ENCODE measurements at places on chromosomes 11 and 22.

GRCh38 chr11:8229299-8230177, 34.1 kb downstream of the LMO1 start:
- DNase-seq: no peak

GRCh38 chr11:66651016-66651415, 12.5 kb downstream of the RBM4 start:
- DNase-seq: no peak

GRCh38 chr11:122663056-122663740, 7.7 kb downstream of the UBASH3B start:
- DNase-seq: no peak

GRCh38 chr11:123630126-123630608, 24.3 kb downstream of the SCN3B start:
- DNase-seq: no peak

DNA sequence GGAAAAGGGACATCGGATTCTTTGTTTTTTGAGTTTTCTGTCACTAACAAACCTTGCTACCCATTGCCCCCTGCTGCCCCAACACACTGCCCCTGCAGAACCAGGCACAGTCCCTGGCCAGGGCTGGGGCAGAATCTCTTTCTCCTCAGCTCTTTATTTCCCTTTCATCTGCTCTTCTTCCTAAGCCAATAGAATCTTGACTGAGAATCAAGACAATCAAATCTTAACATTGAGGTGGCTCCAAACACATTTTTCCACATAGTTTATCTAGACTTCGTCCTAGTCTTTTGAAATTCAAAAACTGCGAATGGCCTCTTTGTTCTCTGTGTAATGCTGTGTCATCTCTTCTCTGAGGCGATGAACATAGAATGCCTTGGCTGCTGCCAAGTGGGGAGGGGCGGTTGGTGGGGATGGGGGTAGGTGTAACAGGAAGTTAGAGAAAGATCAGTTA, 16.1 kb upstream of the NTM start:
- DNase-seq: no peak

DNA sequence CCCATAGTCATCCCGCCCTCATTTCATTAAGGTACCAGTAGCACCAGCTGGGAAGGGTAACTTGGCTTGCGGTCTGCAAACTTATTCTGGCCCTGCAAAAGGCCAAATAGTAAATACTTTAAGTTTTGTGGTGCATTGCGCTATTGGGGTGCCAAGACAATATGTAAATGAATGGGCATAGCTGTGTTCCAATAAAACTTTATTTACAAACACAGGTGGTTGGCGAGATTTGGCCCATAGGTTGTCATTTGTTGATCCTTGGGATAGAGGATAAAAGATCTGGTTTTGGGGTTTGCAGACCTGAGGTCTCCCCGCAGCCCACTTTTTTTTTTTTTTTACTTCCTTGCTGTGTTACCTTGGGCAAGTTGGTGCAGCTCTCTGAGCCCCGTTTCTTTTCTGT, 127.4 kb downstream of the MIAT start:
- DNase-seq: no peak

DNA sequence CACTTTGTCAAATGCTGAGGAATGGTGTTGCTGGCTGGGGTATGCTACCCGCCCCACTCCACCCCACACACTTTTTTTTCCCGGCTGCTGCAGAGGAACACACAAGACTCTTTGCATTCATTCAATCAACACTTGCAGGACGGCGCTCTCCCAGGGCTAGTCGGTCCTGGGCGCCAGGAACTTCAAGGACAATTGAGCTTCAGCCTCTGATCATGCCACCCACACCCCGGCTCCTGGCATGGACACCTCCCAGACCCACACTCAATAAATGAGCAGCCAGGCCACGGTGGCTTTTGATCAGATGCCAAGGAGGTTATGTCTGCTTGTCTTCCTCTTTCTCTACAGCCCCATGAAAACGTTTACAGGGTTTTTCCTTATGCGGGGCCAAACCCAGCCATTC, 19.8 kb downstream of the TPST2 start:
- DNase-seq: peak; percentile 37

DNA sequence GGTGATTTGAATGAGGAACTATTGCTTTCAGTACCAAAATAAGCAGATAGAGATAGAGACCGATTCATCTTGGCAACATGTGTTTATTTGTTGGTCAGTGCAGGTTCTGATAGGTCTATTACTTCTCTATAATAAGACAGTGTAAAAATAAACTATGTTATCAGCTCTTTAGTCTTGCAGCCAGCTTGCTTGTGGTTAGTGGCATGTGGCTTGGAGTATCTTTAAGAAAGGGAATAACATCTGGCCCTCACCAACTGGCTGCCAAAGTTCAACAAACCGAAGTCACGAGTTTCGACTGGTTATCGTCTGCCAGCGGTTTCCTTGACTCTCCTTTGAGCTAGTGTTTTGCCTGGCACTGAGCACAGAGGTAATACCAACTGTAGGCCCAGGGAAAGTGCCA, 71.8 kb downstream of the CTTN start:
- peak; percentile 41 for DNase-seq

- no peak for DNase-seq
These were observed 18.4 kb downstream of the STIM1 start for GRCh38 chr11:3873712-3874349.

DNA sequence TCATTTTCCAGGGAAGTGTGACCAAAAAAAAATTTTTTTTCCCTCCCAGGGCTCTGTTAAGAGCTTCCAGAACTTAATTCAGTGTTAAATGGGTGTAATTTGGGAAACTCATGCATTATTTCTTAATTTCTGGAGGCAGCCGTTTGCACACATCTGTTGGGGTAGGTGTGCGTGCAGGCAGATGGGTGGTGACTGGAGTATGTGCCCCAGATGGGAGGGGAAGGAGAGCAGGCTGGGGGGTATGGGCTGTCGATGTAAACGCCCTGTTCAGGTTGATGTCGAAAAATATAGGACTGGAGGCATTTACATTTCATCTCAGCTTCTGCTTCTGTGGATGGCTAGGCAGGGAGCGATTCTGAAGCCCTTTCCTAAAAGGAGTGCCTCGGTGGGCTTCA, 13.7 kb upstream of the SHISAL1 start:
- DNase-seq: no peak

DNA sequence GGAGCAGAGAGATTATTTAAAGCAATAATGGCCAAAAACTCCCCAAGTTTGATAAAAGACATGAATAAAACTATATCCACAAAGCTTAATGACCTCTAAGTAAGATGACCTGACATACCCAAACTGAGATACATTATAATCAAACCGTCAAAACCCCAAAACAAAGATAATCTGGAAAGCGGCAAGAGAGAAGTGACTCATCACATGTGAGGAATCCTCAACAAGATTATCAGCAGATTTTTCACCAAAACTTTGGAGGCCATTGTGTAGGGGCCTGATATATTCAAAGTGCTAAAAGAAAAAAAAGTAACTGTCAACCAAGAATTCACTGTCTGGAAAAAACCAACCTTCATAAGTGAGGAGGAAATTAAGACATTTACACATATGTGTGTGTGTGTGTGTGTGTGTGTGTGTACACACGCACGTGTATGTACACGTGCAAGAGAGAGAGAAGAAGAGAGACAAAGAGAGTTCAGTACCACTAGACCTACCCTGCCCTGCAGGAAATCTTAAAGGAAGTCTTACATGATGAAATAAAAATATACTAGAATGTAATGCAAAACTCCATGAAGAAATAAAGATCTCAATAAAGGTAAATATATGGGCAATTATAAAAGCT, 752.4 kb downstream of the NELL1 start:
- no peak for DNase-seq

DNA sequence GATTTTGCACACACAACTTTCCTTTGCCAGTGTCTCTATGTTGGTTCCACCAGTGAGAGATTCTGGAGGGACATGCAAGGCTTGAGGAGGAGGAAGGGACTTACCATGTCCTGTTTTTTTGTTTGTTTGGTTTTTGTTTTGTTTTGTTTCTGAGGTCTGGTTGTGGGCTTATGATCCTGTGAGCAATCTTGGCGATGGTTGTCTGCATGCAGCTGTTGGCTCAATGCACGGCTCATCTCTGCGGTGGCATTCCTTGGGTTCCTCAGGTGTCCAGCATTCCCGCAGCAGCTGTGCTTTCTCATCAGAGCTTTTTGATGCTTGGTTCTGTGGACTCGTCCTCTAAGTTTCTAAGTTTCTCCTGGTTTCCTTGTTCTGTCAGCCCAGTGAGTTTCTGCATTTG, 4.8 kb upstream of the NNMT start:
- DNase-seq: no peak

DNA sequence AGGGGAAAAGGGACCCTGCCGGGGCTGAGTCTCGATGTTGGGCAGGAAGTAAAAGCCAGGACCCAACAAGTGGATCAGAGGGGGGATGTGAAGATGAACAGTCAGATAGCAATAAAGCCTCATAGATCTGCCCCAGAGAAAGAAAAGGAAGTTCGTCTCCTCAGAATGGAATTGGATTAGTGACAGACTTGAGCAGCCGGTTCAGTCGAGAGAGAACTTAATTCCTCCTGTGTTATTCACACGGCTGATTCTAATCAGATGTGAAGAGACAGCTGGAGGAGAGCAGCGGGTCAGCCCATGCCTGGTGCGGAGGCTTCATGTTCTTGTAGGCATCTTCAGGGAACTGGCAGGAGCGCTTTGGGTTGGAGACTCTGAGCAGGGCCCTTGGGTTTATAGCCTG, 29.3 kb upstream of the CABP7 start:
- no peak for DNase-seq

GRCh38 chr11:48044577-48044976, 64.2 kb downstream of the PTPRJ start:
- no peak for DNase-seq

DNA sequence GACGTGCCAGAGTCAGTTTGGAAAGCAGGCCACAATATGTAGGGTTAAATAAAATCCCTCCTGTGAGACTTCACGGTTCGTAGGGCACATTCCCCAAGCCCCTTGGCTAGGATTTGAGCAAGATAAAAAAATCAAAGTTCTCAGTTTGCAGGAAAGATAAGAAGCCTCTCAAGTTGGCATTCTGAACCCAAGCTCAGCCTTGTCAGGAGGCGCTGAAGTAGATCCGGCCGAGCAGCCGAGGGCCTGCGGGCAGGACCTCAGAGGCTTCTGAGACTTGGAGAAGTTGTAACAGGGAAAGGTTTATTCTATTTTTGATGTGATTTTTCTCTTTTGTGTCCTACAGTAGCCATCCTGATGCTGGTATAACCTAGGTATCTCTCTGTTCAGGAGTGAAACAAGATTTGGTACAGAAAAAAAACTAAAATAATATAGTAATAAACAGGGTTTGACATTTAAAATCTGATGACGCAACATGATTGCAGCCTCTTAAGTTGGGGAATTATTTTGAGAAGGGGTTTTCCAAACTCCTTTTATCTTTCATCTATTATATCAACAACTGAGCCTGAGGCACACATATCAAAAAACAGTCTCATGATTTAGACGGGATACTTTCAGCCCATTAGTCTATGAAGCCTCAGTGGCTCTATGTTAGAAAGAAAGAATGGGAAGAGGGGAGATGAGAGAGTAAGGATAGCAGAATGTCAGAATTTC, 10.1 kb downstream of the PATE2 start:
- DNase-seq: no peak

DNA sequence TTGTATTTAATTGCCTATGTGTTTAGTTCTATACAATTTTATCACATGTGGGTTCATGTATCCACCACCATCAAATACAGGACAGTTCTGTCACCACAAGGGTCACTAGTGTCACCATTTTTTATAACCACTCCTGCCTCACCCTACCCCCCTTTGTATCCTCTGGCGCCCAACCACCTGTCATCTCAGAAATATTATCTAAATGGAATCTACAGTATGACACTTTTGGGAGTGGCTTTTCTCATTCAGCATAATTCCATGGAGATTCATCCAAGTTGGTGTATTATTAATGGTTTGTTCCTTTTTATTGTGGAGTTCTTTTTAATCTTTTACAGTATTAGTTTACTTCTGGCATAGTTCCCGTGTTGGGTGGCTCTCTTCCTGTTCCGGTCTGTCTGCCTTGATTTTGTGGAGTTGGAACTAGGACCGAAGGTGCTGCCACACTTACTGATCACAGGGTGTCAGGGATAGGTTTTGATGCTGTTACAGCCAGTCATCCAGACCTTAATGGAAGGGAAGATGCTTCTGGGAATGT, 58.5 kb downstream of the TNRC6B start:
- DNase-seq: no peak

GRCh38 chr11:132123449-132123848, 753.0 kb downstream of the NTM start:
- DNase-seq: no peak

- DNase-seq: peak; percentile 98
These were observed at the start of gene NCF4 for GRCh38 chr22:36860821-36861659. Gene NCF4 (plus strand): TSS chr22:36861006. CDS start chr22:36861172, 166 bp downstream.

DNA sequence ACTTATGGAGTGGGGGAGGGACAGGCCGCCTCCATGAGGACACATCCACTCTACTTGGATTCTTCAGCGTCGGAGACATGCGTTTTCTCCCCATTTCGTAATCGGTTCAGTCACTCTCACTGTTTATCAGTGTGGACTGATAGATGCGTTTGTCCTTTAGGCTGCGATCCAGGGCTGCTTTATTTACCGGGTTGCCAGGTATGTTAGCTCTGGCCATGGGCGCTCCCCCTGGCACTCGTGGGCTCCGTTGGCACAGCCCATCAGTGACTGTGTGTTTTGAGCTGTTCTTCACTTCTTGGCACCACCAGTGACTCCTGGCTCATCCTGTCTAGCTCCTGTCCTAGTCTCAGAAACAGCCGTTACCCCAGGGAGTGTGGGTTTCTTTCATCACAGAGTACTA, 1203.3 kb downstream of the BRD1 start:
- DNase-seq: no peak

DNA sequence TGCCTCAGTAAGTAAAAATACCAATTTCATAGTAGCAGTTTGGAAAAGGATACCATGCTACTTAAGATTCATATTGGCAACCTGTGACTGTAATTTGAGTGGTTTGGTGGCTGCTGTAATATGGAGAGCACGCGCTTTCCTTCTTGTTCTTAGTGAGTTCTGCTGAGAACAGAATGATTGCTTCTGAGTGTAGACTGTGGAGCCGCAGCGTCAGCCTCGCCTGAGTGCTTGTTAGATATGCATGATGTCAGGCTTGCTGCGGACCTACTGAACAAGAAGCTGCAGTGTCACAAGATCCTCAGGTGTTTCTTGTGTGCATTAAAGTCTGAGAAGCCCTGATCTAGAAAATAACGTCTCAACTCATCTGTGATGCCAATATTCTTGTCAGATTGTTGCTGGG, 143.2 kb downstream of the ARHGAP42 start:
- no peak for DNase-seq

DNA sequence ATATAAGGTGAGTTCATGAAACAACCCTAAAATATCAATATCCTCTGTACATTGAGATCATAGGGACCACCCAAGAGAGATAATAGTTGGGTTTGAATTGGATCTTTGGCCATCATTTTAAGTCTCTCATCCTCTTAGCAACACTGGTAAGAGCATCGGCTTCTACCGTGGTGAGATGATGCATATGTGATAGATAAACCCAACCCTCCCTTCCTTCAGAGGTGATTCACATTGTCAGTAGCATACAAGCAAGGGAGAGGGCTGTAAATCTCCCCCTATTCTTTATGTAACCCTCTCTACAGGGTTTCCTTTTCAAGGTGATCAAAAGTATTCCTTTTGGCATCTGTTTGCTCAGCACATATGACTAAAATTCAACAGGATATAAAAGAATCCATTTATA, 102.4 kb upstream of the MTMR2 start:
- no peak for DNase-seq

Data from Kasumi-1 (cell line).